ENCODE measurements at places on chromosomes 6 and 20.

DNA sequence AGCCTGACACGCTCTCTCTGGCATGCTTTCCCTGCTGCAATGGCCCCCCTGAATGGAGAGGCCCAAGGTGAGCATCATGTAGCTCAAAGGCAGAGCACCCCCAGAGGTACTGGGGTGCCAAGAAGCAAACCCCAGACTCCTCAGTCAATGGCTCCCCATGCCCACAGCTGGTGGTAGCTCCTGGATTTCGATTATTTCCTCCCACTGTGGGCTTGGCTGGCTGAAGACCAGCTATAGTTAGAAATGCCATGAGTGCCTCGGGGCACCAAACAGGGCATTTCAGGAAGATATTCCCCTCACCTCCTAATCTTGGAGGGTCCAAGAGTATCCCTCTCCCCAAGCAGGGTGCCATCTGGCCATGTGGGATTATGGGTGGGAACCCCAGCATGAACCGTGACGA lies 16.8 kb downstream of the MAP1LC3A start:
- no peak for DNase-seq

GRCh38 chr6:41972826-41973225 lies 31.2 kb upstream of the CCND3 start:
- no peak for DNase-seq

DNA sequence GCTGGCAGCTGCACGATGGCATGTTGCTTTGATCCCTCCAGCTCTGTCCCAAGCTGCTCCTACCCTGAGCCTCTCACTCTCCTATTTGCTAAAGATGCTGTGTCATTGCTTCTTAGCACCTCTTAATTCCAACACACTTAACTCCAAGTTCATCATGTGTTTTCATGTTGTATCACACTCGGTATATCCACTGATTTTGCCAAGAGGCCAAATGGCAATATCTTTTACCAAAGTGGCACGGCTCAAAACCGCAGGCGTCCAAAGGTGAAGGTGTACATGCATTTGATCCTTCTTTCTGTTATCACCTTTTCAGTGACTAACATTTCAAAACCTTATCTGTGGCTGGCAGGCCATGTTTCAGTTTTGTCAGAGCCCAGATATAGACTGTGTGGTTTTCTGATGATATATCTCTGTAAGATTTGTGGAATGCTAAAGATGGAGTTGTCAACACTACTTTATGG lies 217.0 kb downstream of the TBX18 start:
- DNase-seq: no peak

DNA sequence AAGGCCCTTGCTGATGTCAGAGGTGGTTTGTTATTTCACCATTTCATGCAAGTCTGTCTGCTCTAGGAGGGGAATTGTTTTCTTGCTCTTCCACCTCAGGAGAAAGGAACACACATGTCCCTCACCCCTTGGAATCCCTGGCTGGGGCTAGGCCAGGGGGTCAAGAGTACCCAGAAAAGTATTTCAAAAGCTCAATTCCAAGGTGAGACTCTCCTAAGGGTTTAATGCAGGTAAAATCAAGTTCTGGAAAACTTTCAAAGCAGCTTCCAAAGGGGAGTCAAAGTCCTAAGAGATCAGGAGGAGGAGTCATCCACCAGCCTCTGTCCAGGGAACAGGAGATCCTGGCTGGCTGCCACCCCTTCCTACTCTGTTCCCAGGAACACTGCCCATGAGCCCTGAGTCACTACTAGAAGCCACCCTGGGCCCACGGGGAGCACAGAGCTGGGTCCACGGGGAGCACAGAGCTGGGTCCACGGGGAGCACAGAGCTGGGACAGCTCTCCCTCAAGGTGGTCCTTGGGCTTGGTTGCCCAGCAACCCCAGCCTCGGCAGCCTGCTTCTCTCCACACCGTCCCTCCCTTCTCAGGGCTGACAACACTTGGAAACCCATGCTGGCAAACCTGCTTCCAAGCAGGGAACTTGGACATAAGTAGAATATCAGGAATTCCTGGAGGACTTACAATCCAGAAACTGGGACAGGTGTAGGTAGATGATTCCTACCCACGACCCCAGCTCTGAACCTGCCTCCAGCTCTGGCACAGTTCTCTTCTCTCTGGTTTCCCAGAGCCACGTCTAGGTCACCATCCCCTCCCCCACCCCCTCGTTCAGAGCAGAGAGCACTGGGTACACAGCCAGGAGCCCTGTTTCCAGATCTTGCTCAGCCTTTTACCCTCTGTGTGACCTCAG lies 35.3 kb upstream of the CDKN1A start:
- DNase-seq: no peak

GRCh38 chr6:100105138-100105537 lies 111.1 kb upstream of the MCHR2 start:
- DNase-seq: no peak

- DNase-seq: peak; percentile 73
These were observed 586 bp upstream of the LST1 start for GRCh38 chr6:31585491-31585890.

DNA sequence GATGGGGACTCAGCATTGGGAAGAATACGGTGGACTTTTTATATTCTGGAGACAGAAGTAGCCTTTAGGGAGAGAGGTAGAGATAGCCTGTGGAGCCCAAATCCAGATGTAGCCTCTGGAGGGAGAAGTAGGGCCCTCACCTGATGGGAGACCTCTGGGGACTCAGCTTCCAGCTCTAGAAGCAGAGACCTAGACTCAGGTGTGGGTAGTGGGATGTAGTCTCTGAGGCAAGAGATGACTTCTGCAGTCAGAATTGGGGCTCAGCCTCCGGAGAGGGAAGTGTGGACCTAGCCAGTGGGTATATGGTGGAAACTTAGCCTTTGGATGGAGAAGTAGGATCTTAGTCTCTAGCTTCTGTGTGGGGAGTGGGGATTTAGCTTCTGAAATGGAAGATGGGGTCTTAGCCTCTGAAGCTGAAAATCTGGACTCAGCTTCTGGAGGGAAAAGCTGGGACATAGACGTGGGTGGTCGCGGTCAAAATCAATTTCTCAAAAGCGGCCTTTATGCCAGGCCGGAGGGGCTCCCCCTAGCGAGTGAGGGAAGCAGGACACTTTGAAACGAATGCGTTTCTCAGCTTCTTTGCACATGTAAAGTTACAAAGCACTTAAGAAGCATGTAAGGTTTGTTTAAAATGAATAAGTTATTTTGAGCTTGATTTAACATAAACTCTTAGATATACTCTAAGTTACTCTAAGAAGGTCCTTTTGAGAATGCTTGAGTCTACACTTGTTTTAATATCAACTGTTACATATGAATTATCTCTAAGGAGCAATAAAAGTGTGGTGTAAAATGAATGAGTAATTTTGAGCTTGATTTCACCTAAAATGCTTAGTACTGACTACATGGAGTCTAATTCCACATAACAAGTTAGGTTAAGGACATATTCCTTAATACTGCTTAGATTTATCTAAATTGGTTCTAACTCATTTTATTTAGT lies 12.9 kb upstream of the ZNF343 start:
- peak; percentile 61 for DNase-seq

GRCh38 chr6:31120151-31120915 lies at the start of gene CDSN:
Gene CDSN (minus strand): TSS chr6:31120446. CDS start chr6:31120419, 27 bp downstream.
- DNase-seq: no peak

GRCh38 chr20:64052987-64053840 lies 3.8 kb upstream of the SOX18 start:
- DNase-seq: no peak

DNA sequence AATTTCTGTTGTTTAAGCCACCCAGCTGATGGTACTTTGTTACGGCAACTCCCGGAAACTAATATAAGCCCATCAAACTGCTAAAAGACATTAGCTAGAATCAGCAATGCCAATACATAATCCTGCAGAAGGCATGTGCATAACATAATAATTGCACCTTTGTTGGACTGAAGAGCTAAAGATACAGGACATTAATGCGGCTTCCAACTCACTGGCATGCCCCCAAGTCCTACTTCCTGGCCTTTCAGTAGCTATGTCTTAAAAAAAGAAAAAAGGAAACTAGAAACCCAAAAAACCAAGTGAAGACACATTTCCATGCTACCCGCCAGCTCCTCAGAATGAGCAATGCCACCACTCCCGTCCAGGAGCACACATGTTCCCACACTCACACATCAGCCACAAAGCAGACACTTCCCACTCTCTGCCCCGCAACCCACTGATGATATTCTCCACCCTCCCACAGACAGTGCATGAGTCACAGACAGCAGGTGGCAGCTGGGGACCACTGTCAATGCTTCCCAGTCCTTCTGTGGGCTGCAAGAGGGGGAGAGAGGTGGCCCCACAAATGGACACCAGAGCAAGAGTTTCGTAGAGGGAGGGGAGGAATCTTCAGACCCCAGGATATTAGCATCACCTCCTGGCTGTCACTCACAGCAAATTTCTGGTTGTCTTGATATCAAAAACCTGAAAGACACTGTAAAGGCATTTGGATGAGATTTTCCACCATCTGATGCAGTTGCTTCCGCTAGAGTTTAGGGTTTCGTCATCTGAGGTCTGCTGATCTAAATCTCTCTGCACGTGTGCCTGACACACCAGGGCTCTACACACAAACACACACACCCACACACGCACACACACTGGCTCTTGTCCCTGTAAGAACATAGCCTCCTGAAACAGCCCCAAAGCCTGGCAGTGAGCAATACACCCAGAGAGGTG lies 32.8 kb downstream of the GFOD1 start:
- DNase-seq: peak; percentile 70

Data from CD4-positive, alpha-beta T cell treated with Interleukin-17A for 1 hour (primary cell).